ENCODE measurements at places on chromosomes 7 and 10. TPM values are rescaled to one million over a fixed set of nuclear protein-coding genes. Genes with fewer than 3 reads are reported as not detected.

Gene SPDYE2
- 3.7 TPM for polyA plus RNA-seq

Gene CYP3A4
- polyA plus RNA-seq = 25.6 TPM

Gene SH2B2
- 6.7 TPM for polyA plus RNA-seq

Gene PNPLA8
- polyA plus RNA-seq = 29.0 TPM

Gene LRRC4
- polyA plus RNA-seq = 3.5 TPM

Gene CNPY1
- polyA plus RNA-seq = not detected

Gene ZNF425
- polyA plus RNA-seq = 3.3 TPM

Gene NKX2-3
- not detected for polyA plus RNA-seq

Gene TFR2
- polyA plus RNA-seq = 16.8 TPM

Gene RASSF4
- polyA plus RNA-seq = 26.8 TPM

Gene CARD11
- 9.6 TPM for polyA plus RNA-seq

Gene PNLIPRP1
- not detected for polyA plus RNA-seq

Gene SMNDC1
- 19.1 TPM for polyA plus RNA-seq

Measured in hepatocyte (in vitro differentiated cells).